ENCODE measurements at places on chromosomes 7 and 10. TPM values are rescaled to one million over a fixed set of nuclear protein-coding genes. Genes with fewer than 3 reads are reported as not detected.

Gene SERPINE1
- 3.8 TPM for polyA plus RNA-seq

Gene GPR146
- polyA plus RNA-seq: 3.9 TPM

Gene ANKRD30A
- polyA plus RNA-seq: not detected

Gene AHR
- 1.1 TPM for polyA plus RNA-seq

Gene STEAP4
- polyA plus RNA-seq: 0.02 TPM

Gene CUTC
- 25.3 TPM for polyA plus RNA-seq

Gene ADCY1
- 11.8 TPM for polyA plus RNA-seq

Gene LIPF
- polyA plus RNA-seq: not detected

Gene MMP21
- polyA plus RNA-seq: 0.05 TPM

Data from H1 (cell line).